Thoracic aorta (tissue), 2 donors: ENCODE measurements at places on chromosomes 2 and 18.

GRCh38 chr2:126638746-126639145, 17.2 kb upstream of the GYPC start:
- H3K27me3 ChIP-seq = no peaks in the 10 kb centered on the region
- H3K4me1 ChIP-seq = peaks cover 6% of the 10 kb centered on the region
- no peaks in the 10 kb centered on the region for H3K36me3 ChIP-seq
- no peak for DNase-seq
- H3K4me3 ChIP-seq = no peak overlapping the region

DNA sequence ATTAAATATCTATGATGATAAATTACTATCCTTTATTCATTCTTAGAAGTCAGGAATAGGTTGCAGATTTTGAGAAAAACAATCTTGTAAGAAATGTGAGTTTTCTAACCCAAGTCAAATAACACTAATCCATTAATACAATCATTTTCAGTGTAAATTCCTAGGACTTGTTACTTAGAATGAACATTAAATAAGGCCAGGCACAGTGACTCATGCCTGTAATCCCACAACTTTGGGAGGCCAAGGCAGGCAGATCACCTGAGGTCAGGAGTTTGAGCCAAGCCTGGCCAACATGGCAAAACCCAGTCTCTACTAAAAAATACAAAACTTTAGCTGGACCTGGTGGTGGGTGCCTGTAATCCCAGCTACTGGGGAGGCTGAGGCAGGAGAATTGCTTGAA, 45.8 kb upstream of the CDKL4 start:
- no peak for DNase-seq
- no peak overlapping the region for H3K4me3 ChIP-seq
- H3K27ac ChIP-seq = no peak overlapping the region
- no peaks in the 10 kb centered on the region for H3K27me3 ChIP-seq
- H3K4me1 ChIP-seq = peaks cover 11% of the 10 kb centered on the region

- H3K4me3 ChIP-seq = no peak overlapping the region
- no peaks in the 10 kb centered on the region for H3K36me3 ChIP-seq
- no peak for DNase-seq
- no peaks in the 10 kb centered on the region for H3K27me3 ChIP-seq
- no peaks in the 10 kb centered on the region for H3K4me1 ChIP-seq
Observed at GRCh38 chr2:183614799-183615435, 490.7 kb downstream of the NUP35 start.

DNA sequence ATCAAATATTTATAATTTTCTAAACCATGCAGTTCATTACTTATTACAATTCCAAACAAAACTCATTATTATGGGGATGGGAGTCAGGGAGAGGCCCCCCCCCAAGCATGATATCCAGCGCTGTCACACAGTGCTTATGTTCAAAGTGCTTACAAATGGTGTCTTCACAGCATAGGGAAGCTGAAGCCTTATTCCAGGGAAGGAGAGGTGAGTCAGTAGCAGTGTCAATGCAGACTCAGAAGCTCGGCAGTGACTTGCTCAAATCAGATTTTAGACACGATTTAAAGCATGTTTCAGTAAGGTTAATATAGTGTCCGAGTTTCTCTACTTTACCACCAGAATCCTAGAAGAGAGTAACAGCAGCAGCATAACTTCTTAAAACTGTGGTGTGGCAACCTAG, 24.6 kb downstream of the SLC66A3 start:
- H3K36me3 ChIP-seq = no peaks in the 10 kb centered on the region
- no peak for DNase-seq
- no peaks in the 10 kb centered on the region for H3K4me1 ChIP-seq
- H3K27ac ChIP-seq = no peak overlapping the region
- H3K27me3 ChIP-seq = no peaks in the 10 kb centered on the region
- H3K4me3 ChIP-seq = no peak overlapping the region

GRCh38 chr2:239125726-239126675, 274.8 kb downstream of the HDAC4 start:
- no peaks in the 10 kb centered on the region for H3K27me3 ChIP-seq
- H3K4me3 ChIP-seq = no peak overlapping the region

- H3K27me3 ChIP-seq = no peaks in the 10 kb centered on the region
- peak overlapping the region; percentile 40 for H3K4me3 ChIP-seq
- no peaks in the 10 kb centered on the region for H3K36me3 ChIP-seq
- no peak overlapping the region for H3K27ac ChIP-seq
Observed at GRCh38 chr18:54254265-54254758, 15.0 kb upstream of the POLI start.

GRCh38 chr18:56460581-56460980, 177.8 kb downstream of the TXNL1 start:
- no peak overlapping the region for H3K27ac ChIP-seq
- H3K27me3 ChIP-seq = no peaks in the 10 kb centered on the region
- H3K36me3 ChIP-seq = no peaks in the 10 kb centered on the region
- DNase-seq = no peak

DNA sequence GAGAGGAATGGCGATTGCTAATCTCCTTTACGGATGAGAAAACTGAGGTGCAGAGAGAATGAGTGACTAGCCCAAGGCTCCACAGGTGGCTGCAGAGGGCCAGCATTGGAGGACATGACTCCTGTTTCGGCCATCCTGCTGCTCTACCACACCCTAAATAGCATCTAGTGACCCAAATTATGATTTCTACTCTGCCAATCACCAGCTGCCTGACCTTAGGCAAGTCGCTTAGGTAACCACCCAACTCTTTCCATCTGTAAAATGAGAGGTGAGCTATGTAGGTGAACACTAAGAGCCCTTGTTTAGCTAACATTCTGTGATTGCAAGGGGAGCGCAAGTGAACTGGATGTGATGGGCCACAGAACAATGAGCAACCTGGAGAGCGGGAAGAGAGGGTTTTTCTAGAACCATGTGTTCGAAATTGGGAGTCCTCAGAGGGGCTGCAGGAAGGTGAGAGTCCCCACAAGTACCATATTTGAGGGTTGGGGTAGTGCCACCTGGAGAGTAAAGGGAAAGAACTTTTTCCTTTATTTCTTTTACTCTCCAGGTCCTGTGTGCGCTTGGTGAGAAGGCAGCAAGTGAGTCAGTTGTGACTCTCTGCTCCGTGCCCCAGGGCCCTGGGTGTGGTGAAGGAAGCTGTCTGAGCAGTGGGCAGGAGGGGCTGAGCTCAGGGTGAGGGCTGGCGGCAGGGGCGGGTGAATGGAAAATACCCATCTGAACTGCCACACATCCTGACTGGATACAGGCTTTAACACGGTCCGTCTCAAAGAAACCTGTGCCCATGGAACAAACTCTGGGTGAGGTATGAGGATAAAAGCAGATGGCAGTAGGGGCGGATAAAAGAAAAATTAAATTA, 2.4 kb downstream of the CYP27C1 start:
- H3K27ac ChIP-seq = no peak overlapping the region
- DNase-seq = no peak
- no peak overlapping the region for H3K4me3 ChIP-seq
- H3K4me1 ChIP-seq = peaks cover 11% of the 10 kb centered on the region

GRCh38 chr2:70469435-70469834, 84.2 kb downstream of the TGFA start:
- DNase-seq = no peak
- H3K4me1 ChIP-seq = no peaks in the 10 kb centered on the region
- H3K27ac ChIP-seq = no peak overlapping the region
- H3K36me3 ChIP-seq = no peaks in the 10 kb centered on the region
- no peak overlapping the region for H3K4me3 ChIP-seq

- H3K27me3 ChIP-seq = no peaks in the 10 kb centered on the region
- DNase-seq = no peak
- H3K4me1 ChIP-seq = peaks cover 15% of the 10 kb centered on the region
- peak overlapping the region; percentile 83 for H3K4me3 ChIP-seq
- H3K27ac ChIP-seq = peak overlapping the region; percentile 25
- no peaks in the 10 kb centered on the region for H3K36me3 ChIP-seq
Observed at GRCh38 chr2:61906186-61906470, 654 bp downstream of the COMMD1 start.

DNA sequence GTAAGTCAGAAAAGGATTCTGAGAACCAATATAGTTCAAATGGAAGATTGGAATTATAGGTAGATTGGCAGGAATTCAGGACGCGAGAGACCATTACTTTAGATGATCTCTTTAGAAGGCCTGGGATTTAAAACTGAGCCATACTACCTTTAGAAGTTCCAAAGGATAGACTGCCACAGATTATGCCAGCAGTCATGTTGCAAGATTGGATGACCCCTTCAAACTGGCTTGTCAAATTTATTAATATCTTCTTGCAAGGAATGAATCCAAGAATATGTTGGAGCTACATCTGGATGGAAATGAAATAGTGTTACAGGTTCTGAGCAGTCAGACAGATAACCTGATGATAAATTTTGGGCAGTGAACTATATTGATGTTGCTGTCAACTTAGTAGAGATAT, 22.0 kb downstream of the BABAM2 start:
- no peak for DNase-seq
- no peak overlapping the region for H3K27ac ChIP-seq
- no peak overlapping the region for H3K4me3 ChIP-seq
- H3K27me3 ChIP-seq = no peaks in the 10 kb centered on the region
- peaks cover 29% of the 10 kb centered on the region for H3K4me1 ChIP-seq

DNA sequence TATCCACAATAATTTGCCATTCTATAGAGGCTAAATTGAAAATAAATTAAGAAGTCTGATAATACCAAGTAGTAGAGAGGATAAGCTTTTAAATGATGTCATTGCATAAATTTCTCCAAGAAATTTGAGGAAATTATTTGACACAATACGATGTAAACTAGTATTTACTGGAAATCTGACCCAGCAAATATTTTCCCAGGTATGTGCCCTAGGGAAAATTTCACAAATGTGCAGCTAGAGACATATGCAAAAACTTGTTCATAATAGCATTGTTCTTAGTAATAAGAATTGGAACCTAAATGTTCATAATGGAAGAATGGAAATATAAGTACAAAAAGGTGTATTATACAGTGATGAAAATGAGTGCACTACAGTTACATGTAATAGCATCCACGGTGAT, 888.8 kb upstream of the SOX11 start:
- H3K36me3 ChIP-seq = no peaks in the 10 kb centered on the region
- no peaks in the 10 kb centered on the region for H3K4me1 ChIP-seq
- DNase-seq = no peak
- no peak overlapping the region for H3K4me3 ChIP-seq
- no peaks in the 10 kb centered on the region for H3K27me3 ChIP-seq
